ENCODE measurements at places on chromosomes 5 and 9.

DNA sequence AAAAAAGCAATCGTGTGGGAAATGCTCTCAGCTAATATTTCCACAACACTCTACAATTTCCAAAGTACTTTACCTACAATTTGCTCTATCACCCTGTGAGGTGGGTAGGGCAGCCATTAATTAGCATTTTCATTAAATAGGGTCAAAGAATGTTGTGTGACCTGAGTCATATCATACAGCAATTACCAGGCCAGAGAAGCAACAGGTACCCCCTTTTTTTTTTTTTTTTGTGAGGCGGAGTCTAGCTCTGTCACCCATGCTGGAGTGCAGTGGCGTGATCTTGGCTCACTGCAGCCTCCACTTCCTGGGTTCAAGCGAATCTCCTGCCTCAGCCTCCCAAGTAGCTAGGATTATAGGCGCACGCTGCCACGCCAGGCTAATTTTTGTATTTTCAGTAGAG, 108.8 kb upstream of the RETREG1 start:
- no peak overlapping the region for H3K27ac ChIP-seq
- H3K36me3 ChIP-seq, result no peaks in the 10 kb centered on the region
- H3K27me3 ChIP-seq, result no peaks in the 10 kb centered on the region
- no peaks in the 10 kb centered on the region for H3K4me1 ChIP-seq
- DNase-seq, result no peak

- H3K27ac ChIP-seq, result no peak overlapping the region
- peaks cover 17% of the 10 kb centered on the region for H3K27me3 ChIP-seq
- H3K4me1 ChIP-seq, result peaks cover 5% of the 10 kb centered on the region
- no peak overlapping the region for H3K4me3 ChIP-seq
Observed at GRCh38 chr9:114962809-114963208, 32.4 kb upstream of the TNFSF8 start.

DNA sequence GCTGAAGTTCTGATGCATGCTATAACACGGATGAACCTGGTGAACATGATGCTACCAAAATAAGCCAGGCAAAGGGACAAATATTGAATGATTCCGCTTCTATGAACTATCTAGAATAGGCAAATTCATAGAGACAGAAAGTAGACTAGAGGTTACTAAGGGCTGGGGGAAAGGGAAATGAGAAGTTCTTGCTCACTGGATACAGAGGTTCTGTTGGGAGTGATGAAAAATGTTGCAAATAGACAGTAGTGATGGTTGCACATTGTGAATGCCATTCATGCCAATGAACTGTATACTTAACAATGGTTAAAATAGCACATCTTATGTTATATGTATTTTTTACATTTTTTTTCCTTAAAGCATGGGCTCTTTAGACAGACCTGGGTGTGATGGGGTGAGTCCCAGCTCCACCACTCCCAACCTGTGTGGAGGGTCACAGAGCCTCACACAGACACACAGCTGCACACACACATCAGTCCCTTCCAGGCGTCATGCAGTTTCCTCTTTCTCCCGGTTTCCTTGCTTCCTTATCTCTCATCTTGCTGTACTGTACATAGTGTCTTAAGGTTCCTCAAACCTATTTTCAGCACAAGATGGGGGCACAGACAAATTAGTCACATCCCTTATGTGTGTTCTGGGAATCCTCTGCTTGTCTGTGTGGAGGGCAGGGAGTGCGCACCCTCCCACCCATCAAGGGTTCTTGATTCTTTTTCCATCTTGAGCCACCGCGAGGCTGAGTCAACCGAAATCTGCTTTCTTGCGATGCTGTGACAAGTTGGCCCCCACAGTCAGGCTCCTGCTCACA, 192.9 kb downstream of the CRB2 start:
- H3K27me3 ChIP-seq, result no peaks in the 10 kb centered on the region
- no peak for DNase-seq
- no peak overlapping the region for H3K27ac ChIP-seq

DNA sequence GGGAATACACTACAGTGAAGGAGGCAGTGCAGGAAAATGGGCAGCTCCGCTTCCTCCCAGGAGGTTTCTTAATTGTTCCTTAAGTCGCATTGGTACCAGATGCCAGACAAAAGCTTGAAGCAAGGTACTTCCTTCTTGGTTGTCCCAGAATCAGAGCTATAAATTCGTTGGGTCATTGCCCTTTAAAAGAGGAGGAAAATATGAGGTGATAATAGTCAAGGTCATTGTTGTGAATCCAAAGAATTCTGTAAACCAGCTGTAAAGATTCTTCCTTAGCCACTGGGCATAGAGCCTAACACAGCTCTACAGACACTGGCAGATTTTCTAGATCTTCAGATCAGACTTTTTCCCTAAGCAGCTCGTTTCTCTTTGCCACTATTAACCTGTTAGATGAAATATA, 444.1 kb upstream of the TLE4 start:
- H3K36me3 ChIP-seq, result no peaks in the 10 kb centered on the region
- no peaks in the 10 kb centered on the region for H3K27me3 ChIP-seq
- no peak for DNase-seq
- H3K4me3 ChIP-seq, result no peak overlapping the region
- H3K4me1 ChIP-seq, result no peaks in the 10 kb centered on the region
- no peak overlapping the region for H3K27ac ChIP-seq

DNA sequence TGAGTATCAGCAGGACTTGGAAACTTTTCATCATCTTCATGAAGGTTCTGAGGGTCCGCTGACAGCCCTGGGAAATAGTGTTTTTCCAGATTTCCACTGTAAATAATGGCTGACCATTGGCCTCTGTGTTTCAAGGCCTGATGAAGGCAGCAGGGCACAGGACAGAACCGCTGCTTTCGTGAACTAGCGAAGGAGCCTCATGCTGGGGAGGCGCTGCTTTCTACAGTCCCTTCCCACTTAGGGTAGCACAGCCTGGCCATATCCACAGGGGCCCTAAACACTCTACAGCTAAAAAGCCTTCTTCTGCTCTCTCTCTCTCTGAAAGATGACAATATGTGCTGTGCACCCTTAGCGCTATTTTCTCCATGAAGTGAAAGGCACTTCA, 118.2 kb downstream of the MED27 start:
- no peak overlapping the region for H3K4me3 ChIP-seq
- H3K27me3 ChIP-seq, result no peaks in the 10 kb centered on the region
- H3K4me1 ChIP-seq, result no peaks in the 10 kb centered on the region
- DNase-seq, result no peak
- peaks cover 5% of the 10 kb centered on the region for H3K36me3 ChIP-seq

- peaks cover under 1% of the 10 kb centered on the region for H3K36me3 ChIP-seq
- DNase-seq, result no peak
- no peaks in the 10 kb centered on the region for H3K27me3 ChIP-seq
- H3K4me3 ChIP-seq, result no peak overlapping the region
- H3K4me1 ChIP-seq, result peaks cover 22% of the 10 kb centered on the region
Observed at GRCh38 chr5:40396317-40396716, 283.4 kb upstream of the PTGER4 start.

DNA sequence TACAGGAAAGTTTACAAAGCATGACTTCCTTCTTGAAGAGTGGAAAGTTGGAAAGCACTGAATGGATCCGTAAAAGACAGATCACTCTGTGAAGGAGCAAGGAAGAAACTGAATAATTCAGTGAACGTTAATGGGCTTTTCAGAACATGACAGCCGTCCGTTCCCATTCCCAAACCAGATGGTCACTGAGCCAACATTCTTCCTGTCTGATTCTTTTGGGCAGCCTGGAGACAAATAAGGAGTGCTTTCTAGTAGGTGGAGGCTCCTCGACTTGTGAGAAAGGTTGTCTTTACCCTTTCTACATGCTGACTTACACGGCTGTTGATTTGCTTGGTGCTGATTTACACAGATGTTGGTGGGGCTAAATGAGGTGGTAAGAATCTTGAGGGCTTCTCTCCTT, 51.0 kb upstream of the PAPPA start:
- H3K27ac ChIP-seq, result no peak overlapping the region
- H3K27me3 ChIP-seq, result no peaks in the 10 kb centered on the region
- H3K4me1 ChIP-seq, result no peaks in the 10 kb centered on the region
- DNase-seq, result no peak
- no peak overlapping the region for H3K4me3 ChIP-seq

DNA sequence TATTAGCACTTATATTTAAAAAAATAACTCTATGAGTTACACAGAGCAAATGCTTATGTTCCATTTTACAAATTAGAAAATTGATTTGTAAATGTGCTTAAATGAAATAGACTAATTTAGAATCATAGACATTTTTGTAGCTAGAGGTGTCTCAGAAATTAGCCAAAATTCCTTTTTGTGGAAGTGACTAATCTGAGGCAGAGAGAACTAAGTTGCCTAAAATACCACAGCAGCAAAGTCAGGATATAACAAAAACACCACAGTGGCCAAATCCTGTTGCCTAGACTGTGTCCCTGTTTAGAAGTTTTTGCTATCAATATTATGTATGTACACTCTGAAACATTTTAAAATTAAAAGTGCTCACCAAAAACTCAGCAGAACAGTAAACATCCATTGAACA, 18.7 kb downstream of the ADAMTSL1 start:
- no peaks in the 10 kb centered on the region for H3K36me3 ChIP-seq
- H3K27me3 ChIP-seq, result no peaks in the 10 kb centered on the region
- DNase-seq, result no peak
- H3K27ac ChIP-seq, result no peak overlapping the region
- H3K4me1 ChIP-seq, result no peaks in the 10 kb centered on the region
- H3K4me3 ChIP-seq, result no peak overlapping the region

DNA sequence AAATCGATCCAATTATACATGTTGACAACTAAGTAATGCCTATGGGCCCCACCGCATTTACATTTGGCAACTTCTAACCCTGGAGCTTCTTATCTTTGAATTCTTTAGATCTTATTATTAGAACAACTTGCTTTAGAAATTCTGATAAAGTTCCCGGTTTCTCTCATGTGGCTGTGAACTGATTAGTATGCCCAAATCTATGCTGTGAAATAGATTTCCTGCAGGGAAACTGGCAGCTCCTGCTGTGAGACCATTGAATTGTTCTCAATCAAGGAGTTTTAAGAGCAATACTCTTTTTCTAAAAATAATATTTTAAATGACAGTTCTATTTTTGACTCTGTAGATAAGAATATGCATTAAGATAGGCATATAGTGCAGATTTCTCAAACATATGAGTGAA, 177.5 kb downstream of the GABRB2 start:
- no peak for DNase-seq
- no peaks in the 10 kb centered on the region for H3K27me3 ChIP-seq
- H3K27ac ChIP-seq, result no peak overlapping the region
- no peak overlapping the region for H3K4me3 ChIP-seq
- H3K36me3 ChIP-seq, result no peaks in the 10 kb centered on the region
- no peaks in the 10 kb centered on the region for H3K4me1 ChIP-seq

- peaks cover 1% of the 10 kb centered on the region for H3K36me3 ChIP-seq
- H3K4me3 ChIP-seq, result no peak overlapping the region
- no peaks in the 10 kb centered on the region for H3K4me1 ChIP-seq
- H3K27me3 ChIP-seq, result no peaks in the 10 kb centered on the region
- no peak overlapping the region for H3K27ac ChIP-seq
Observed at GRCh38 chr9:104009826-104010225, 84.3 kb upstream of the SMC2 start.

DNA sequence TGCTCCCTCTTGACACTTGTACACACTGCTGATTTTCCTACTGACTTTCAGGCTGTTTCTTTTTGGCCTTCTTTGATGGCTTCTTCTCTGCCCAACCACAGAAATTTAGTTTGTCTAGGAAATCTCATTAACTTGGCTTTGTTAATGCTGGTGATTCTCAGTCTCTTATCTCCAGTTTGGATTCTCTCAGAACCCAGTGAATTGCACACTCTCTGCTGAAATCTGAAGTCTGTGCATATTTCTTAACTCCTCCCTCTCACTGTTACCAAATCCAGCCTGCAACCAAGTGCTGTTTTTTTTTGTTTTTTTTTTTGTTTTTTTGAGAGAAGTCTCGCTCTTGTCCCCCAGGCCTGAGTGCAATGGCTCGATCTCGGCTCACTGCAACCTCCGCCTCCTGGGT, 117.2 kb downstream of the CDC42SE2 start:
- peaks cover 81% of the 10 kb centered on the region for H3K4me1 ChIP-seq
- peaks cover 42% of the 10 kb centered on the region for H3K36me3 ChIP-seq
- H3K4me3 ChIP-seq, result peak overlapping the region; percentile 66
- H3K27me3 ChIP-seq, result no peaks in the 10 kb centered on the region

DNA sequence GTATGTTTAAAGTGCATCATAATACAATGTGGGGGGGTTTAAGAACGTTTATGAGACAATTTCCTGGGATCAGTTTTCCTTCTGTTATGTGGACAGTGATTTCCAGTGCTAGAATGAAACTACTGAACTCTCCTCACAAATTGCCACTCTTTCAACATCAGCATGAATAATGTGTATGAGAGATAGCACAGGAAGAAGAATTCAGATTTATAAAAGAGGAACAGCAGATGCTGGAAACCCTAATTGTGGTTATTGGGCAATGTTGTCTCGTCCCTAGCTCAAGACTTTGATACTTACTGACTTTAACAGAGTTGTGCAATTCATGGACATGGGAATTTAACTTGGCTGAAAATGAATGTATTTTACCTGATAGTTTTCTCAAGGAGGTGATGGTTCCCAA, 410.8 kb upstream of the MEF2C start:
- DNase-seq, result no peak
- no peak overlapping the region for H3K27ac ChIP-seq
- no peak overlapping the region for H3K4me3 ChIP-seq

- H3K27me3 ChIP-seq, result no peaks in the 10 kb centered on the region
- H3K4me1 ChIP-seq, result no peaks in the 10 kb centered on the region
- no peak overlapping the region for H3K4me3 ChIP-seq
- no peaks in the 10 kb centered on the region for H3K36me3 ChIP-seq
- DNase-seq, result no peak
Observed at GRCh38 chr9:81979196-81979595, 9.4 kb upstream of the SPATA31D1 start.

DNA sequence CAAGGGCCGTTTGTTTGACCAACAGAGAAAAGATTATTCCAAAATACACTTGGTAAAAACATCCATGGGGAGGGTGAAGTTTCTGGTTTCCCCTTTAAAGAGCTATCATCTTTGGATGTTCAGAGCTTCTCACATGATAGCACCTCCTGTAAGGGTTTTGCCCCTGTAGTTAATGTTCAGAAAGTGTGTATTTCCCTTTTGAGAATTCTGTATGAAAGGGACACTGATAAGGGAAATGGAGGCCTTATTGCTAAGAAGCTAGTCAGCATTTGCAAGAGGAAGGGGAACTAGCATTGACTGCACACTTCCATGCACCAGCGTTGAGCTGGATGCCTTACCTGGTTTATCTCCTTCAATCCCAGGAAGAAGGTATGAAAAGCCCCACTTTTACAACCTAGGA, 31.5 kb upstream of the C5orf58 start:
- H3K4me3 ChIP-seq, result no peak overlapping the region
- H3K27me3 ChIP-seq, result peaks cover 44% of the 10 kb centered on the region
- H3K36me3 ChIP-seq, result no peaks in the 10 kb centered on the region
- H3K27ac ChIP-seq, result no peak overlapping the region
- no peaks in the 10 kb centered on the region for H3K4me1 ChIP-seq
- DNase-seq, result no peak

- H3K4me1 ChIP-seq, result no peaks in the 10 kb centered on the region
- no peak for DNase-seq
- peaks cover 18% of the 10 kb centered on the region for H3K27me3 ChIP-seq
- H3K4me3 ChIP-seq, result no peak overlapping the region
- no peak overlapping the region for H3K27ac ChIP-seq
Observed at GRCh38 chr9:134851020-134851419, 29.6 kb upstream of the FCN2 start.
